ENCODE measurements at places on chromosomes 2 and 18.

DNA sequence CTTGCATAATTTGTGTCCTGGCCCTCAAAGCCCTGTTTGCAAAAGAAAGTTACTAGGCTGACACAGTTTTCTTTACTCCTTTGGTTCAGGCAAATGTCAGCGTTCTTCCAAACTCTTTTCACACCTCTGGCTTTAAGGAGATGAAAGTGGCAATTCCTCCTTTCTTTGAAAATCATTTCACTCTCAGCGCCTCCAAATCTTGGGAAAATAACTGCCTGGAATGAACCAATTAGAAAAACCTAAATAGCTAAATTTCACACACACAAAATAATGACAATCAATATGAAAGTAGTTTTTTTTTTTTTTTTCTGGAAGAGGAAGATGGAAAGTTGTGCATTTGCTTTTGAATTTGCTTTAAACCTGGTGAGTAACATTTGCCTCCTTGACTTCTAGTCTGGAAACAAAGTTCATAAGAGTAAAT is 1.7 kb downstream of the MEIS1 start:
- no peak for DNase-seq

GRCh38 chr2:108320326-108320922 is 31.7 kb downstream of the SULT1C2 start:
- no peak for DNase-seq

GRCh38 chr2:15641530-15641982 is 49.9 kb downstream of the DDX1 start:
- no peak for DNase-seq

DNA sequence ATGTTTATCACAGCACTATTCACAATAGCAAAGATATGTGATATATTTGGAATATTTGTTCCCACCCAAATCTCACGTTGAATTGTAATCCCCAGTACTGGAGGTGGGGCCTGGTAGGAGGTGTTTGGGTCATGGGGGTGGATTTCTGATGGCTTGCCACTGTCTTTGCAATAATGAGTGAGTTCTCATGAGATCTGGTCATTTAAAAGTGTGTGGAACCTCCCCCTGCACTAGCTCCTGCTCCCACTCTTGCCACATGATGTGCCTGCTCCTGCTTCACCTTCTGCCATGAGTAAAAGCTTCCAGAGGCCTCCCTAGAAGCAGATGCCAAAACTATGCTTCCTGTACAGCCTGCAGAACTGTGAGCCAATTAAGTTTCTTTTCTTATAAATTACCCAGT is 72.2 kb upstream of the DYNC1I2 start:
- no peak for DNase-seq

GRCh38 chr2:207352978-207353671 is 176.6 kb upstream of the CREB1 start:
- DNase-seq: no peak

DNA sequence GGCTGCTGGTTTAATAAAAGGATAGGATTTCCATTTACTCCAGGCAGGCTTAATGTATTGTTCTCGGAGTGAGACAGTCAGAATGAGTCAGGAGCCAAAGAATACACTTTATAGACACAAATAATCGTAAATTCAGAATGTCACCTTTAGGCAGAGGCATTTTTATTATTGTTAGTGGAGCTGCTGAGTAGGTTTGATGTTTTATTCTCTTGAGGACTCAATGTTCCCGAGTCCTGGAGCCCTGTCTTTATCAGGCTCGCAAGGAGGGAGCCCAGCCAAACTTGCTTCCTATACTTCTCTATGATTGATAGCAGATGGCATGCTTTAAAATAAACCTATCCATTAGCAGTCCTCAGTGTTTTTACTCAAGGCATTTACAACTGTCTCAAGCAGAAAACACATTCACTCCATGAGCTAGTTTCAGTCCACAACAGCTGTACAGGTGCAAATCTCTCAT is 492.3 kb upstream of the ZEB2 start:
- DNase-seq: no peak

GRCh38 chr2:207879536-207879935 is 109.8 kb upstream of the FZD5 start:
- no peak for DNase-seq

GRCh38 chr18:34998661-34999060 is 42.6 kb upstream of the MAPRE2 start:
- DNase-seq: no peak

GRCh38 chr2:174383796-174384195 is 11.7 kb upstream of the SCRN3 start:
- no peak for DNase-seq

GRCh38 chr2:181814057-181814491 is 77.5 kb upstream of the ITPRID2 start:
- no peak for DNase-seq

DNA sequence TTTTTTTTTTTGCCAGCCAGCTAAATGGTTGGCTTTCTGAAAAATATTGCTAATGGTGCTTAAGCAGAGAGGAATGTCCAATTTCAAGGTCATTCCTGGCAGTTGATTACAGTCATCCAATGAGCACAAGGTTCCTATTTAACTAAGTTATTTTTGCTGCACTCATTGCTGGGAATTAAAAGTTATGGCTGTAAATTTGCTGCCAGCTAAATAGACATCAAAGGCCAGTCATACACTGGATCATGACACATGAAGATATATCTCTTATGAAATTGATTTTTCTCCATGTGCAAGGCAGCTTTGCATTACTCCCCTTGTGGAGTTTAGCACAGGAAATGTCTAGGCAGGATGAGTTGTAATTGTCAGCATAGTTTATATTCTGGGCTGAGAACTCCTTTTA is 1898.4 kb upstream of the CELF4 start:
- no peak for DNase-seq

- no peak for DNase-seq
Measured at GRCh38 chr2:52345676-52346075, 1313.7 kb upstream of the NRXN1 start.

Data from brain pericyte (primary cell).